ENCODE measurements at places on chromosomes 11 and 22.

DNA sequence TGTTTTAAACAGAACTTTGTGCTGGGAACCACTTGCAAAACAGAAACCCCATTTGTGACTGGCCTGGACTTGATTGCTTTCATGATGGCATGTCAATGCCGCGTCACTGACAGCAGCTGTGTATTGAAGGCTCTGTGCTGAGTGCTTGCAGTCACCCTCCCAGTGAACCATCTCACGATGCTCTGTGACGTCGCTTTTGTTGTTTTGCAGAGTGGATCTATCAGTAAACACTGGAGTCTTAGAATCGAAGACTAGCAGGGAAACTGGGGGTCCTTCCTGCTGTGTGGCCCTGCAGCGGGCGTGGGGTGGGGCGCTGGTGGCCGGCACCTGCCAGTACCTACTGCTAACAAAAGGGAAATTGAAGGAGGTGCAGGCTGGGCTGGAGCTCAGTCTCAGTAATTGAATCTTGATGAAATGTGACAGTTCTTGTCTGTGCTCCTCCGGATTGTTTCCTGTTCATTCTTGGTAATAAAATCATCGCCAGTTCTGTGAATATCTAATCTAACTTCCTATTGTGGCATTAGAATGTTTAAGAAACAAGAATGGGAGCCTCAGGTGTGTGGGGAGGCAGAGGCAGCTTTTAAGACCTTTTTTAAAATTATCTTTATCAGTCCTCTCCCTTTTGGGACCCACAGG, 50.5 kb upstream of the PARVG start:
- no peak for DNase-seq

- no peak for DNase-seq
Observed at GRCh38 chr11:92980312-92980711, 10.9 kb downstream of the MTNR1B start.

DNA sequence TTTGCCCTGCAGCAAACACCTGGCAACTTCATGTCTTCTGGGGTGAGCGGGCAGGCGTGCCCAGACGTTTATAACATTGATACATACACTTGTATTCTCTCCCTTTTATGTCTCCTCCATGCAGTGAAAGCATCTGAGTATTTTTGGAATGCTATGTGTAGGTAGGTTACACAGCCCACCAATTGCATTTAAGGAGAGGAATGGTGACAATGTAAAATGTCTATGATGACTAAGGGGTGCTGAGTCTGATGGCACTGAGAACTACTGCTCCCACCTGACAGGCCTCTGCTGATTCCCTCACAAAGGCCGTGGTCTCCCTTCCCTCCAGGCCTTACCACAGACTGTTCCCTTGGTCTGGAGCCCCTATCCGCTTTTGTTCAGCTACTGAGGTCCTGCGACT, 22.9 kb upstream of the RASL10A start:
- no peak for DNase-seq

GRCh38 chr22:30235687-30236170, 10.8 kb downstream of the LIF start:
- no peak for DNase-seq

GRCh38 chr22:31250740-31251600, 38.9 kb downstream of the LIMK2 start:
- DNase-seq: no peak

GRCh38 chr11:128940156-128940555, 2.5 kb downstream of the TP53AIP1 start:
- DNase-seq: no peak

Measured in esophagus squamous epithelium (tissue), 5 donors.